ENCODE measurements at places on chromosomes 6 and 20. TPM values are rescaled to one million over a fixed set of nuclear protein-coding genes. Genes with fewer than 3 reads are reported as not detected.

DNA sequence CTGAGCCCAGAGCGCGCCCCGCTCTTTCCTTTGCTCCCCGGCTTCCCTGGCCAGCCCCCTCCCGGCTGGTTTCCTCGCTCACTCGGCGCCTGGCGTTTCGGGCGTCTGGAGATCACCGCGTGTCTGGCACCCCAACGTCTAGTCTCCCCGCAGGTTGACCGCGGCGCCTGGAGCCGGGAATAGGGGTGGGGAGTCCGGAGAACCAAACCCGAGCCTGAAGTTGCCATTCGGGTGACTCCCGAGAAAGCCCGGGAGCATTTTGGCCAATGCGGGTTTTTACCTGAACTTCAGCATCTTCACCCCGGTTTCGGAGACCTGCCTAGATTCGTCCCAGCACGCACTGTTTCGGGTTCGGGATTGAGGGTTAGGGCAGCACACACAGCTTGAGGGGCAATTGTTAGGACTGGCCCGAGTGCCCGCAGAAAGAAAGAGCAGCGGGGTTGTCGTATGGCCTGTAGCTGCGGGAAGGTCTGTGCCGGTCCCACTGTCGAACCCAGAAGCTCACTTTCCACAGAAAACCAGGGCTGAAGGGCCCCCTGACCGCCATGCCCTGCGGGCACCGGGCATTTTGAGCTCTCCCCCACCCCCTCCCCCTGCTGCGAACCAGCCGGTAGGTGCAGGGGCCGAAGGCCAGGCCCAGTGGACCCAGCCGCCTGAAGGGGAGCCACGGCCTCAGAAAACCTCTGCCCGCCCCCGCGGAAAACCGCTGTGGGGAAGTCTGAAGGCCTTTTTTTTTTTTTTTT is 2.1 kb downstream of the FOXP4 start:
- no peak for DNase-seq

Gene UFL1
- total RNA-seq, result 18.3 TPM

GRCh38 chr6:159565181-159565710 is 127.8 kb downstream of the SOD2 start:
- no peak for DNase-seq

- no peak for DNase-seq
These were observed 169.5 kb downstream of the SLC24A3 start for GRCh38 chr20:19381947-19382346.

- DNase-seq, result no peak
These were observed 11.6 kb upstream of the ARMC12 start for GRCh38 chr6:35725081-35725708.

Gene SMIM28
- not detected for total RNA-seq

DNA sequence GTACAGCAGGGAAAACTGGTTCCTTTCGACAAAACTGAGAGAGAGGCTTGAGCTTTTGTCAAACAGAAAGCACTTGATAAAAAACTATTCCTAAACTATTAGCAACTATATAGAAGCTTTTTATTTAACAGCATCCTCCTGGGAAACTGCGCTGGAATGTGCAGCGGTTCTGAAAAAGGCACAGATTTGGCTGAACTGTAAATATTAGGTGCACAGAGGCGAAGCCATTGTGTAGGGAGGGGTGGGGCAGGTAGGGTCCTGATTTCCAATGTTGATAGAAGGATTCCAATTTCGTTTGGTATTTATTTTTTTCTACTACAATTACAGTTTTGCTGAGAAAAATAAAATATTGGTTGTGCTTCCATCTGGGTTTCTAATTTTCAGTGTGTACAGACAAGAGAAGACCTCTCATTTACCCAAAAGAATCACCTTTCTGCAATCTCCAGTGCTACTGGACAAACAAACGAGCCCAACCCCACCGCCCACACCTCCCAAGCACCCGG is 698 bp upstream of the SH3BGRL2 start:
- no peak for DNase-seq

DNA sequence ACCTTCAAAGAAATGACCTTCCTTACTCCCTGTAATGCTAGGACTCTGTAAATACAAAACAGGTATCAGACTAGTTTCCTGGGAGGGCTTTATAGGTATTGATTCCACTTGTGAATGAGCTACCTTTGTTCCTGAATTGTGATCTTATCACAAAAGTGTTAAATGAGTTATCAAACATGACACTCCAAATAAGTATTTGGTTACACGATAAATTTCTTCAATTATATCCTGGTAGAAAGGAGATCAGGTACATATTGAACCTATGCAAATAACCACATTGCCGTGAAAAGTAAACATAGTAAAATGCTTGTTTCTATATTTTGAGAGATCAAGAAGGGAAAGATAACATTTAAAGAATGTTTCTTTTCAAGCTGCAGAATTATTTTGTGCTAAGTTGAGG is 285.3 kb downstream of the HIVEP2 start:
- DNase-seq, result no peak

Gene FITM2
- 6.2 TPM for total RNA-seq

Gene PLEKHG1
- total RNA-seq, result 27.6 TPM

GRCh38 chr6:90028995-90029635 is 134.8 kb downstream of the GJA10 start:
- DNase-seq, result no peak

Gene PSMB1
- 175 TPM for total RNA-seq

DNA sequence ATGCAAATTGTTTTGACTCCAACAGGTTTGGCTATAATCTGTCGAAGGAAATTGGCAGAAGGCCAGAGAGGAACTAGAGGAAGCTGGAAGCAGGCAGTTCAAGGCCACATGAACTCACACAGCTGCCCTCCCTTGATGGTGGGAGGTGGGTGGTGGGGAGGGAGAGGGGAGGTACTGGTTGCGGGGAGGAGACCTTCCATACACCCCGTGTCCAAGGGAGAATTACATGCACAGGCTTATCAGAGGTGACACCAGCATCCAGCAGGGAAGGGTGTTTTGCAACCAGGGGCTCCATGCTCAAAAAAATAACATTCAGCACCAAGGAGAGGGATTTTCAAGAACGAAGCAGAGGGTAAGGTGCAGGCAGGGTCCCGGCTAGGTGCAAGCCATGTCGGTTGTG is 9.1 kb downstream of the PRND start:
- DNase-seq, result no peak

GRCh38 chr6:132132422-132132821 is 181.2 kb upstream of the CCN2 start:
- no peak for DNase-seq

- DNase-seq, result peak; percentile 29
These were observed 554 bp upstream of the LAMA4 start for GRCh38 chr6:112254921-112255320.

- no peak for DNase-seq
These were observed 10.5 kb downstream of the SYNGAP1 start for GRCh38 chr6:33430334-33430733.

Gene OR2H1
- not detected for total RNA-seq

GRCh38 chr20:53623454-53624211 is 30.0 kb upstream of the ZNF217 start:
- peak; percentile 41 for DNase-seq

GRCh38 chr6:3872370-3872854 is 23.2 kb downstream of the FAM50B start:
- DNase-seq, result no peak

Gene GSTA2
- not detected for total RNA-seq

Gene FOXC1
- total RNA-seq, result 1.7 TPM

Gene CRISP2
- total RNA-seq, result not detected

Gene CYP24A1
- total RNA-seq, result 0.93 TPM

DNA sequence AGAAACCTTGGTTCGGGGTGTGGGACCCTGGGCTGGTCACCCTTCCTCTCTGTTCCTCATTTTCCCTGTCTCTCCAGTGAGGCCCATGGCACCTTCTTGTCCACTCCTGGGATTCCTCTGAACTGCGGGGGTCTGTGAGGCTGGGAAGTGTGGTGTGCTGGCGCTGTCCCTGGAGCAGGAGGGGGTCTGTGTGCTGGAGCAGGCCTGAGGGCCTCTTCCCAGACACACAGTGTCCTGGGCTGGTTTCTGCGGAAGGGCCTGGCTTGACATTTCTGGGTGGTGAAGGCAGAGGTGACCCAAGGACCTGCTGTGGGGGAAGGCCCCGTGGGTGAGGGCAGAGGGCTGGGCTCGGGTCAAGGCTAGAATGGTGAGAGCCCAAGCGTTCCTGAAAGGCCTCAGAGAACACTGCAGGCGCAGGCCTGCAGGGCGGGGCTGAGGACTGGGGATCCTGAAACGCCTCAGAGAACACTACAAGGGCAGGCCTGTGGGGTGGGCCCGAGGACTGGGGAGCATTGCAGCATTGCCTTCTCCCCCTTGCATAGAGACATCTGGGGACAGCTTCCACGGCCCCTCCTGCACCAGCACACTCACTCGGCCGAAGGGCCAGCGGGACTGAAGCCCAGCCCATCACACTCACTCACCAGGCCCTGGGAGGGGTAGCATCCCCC is 10.6 kb upstream of the BAK1 start:
- no peak for DNase-seq

Gene HSPA12B
- 1.1 TPM for total RNA-seq

DNA sequence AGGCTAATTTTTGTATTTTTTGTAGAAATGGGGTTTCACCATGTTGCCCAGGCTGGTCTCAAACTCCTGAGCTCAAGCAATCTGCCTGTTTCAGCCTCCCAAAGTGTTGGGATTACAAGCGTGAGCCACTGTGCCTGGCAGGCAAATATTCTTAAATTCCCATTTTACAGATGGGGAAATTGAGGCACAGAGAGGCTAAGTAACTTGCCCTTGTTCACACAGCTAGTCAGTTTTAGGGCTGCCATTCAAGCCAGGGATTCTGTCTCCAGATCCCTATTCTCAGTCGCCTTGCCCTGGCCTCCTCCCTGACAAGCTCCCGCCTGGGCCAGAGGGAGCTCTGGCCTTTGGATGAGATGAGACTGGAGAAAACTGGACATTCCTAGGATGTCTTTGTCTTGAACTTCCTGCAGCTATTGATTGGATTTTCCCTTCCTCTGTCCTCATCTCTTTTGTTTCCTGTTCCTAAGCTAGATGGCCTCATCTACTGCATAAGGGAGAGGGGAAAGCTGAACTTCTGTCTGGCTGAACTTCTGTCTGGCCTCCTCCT is 90.5 kb downstream of the NDUFAF5 start:
- no peak for DNase-seq

GRCh38 chr6:7234547-7234946 is 78.5 kb downstream of the SSR1 start:
- no peak for DNase-seq

Gene XKR7
- total RNA-seq, result 4.5 TPM

GRCh38 chr20:46400828-46401477 is 5.5 kb downstream of the ELMO2 start:
- DNase-seq, result no peak

DNA sequence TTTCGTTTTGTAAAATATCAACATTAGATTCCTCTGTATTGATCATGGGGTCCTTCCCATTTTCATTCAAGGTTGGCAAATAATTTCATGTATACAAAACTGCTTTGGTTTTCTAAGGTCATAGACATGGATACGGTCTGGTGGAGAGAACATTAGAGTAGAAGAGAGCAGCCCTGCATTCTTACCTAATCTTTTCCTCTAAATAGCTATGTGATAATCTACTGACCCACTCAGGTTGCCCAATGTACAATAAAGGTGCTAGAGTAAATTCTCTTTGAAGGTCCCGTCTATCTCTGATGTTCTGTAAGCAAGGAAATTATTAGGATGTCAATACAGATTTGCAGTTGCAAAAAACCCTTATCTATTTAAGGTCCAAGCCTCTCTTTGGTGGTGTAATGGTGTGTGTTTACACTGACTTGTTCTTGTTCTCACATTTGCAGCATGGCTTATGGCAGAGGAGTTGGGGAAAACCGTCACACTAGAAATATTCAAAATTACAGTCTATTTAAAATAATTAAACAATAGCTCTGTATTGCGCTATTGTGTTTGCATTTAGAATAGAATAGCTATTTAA is 31.2 kb upstream of the NOX3 start:
- DNase-seq, result no peak

DNA sequence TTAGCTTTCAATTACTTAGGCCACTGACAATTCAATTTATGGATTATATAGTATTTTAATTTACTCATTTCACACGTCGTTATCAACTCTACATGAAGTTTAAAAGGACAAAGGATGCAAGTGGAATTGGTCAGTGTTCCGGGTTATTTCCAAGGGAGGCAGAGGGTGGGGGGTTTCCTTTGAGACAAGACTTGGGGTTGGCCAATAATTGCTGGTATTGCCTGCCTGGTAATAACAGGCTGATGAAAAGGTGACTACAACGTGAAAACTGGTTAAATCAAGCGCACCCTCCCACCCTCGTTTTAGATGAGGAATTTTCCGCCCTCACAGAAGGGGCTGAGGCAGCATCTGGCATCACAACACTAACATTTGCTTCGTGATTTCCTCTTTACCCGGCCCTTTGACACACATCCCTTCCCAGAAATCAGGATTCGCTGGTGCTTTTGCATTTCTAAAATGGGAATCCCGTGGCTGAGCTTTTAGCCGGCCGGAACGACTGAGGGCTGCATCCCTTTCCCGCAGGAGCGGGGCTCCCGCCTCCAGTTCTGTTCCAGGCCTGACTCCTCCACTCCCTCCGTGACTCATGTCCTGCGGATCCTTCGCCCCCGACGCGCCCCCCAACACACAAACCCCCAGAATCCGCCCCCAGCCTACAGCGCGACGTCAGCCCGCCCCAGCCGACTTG is 999 bp upstream of the PIM1 start:
- no peak for DNase-seq

Gene HLA-DQB1
- 0.23 TPM for total RNA-seq

Gene ZBTB46
- total RNA-seq, result 23.7 TPM

DNA sequence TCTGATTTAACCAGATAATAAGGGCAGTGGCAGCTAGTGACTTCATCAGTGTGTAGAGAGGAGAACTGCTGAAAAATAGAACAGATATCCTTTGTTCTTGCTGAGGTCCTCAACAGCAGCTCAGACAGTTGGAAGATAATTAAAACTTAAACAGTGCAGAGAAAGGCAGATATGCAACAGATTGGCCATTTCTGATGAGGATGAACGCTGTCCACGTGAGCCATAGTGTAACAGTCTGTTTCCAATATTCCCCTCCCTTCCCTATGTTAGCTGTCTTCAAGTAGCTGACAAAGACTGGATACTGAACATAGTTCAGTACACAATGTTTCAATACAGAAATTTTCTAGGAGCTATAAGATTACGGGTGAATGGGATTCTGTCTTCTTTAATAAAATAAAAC is 291.4 kb downstream of the BTBD9 start:
- DNase-seq, result no peak

Gene TAP1
- 2.8 TPM for total RNA-seq

GRCh38 chr6:19879663-19880062 is 42.5 kb downstream of the ID4 start:
- no peak for DNase-seq

GRCh38 chr6:90249034-90249433 is 47.6 kb downstream of the BACH2 start:
- DNase-seq, result no peak

DNA sequence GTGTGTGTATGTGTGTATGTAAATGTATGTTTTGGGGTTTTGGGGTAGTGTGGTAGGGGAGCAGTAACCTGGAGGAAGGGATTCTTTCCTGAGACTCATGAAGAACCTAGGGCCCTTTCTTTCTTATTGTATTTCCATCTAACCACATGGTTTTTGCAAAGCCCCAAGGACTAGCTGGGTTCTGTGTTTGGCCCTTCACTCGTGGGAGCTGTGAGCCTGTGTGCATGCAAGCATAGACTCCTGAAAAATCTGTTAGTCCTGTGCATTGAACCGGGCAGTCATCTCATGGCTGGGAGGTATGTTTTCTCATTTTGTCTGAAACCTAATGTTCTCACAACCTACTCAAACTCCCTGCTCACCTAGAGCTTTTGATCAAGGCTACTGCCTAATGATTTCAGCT is 219.1 kb downstream of the PHACTR1 start:
- no peak for DNase-seq

- no peak for DNase-seq
These were observed 10.7 kb downstream of the PXMP4 start for GRCh38 chr20:33709398-33709797.

GRCh38 chr20:3777716-3778629 is 3.3 kb downstream of the SPEF1 start:
- peak; percentile 37 for DNase-seq

All from neural crest cell (in vitro differentiated cells).